Colonic mucosa (tissue), 4 donors: ENCODE measurements at places on chromosomes 4 and X. TPM values are rescaled to one million over a fixed set of nuclear protein-coding genes. Genes with fewer than 3 reads are reported as not detected.

The CCKAR gene
- total RNA-seq: not detected

The ARHGEF38 gene
- 14.8 TPM for total RNA-seq

DNA sequence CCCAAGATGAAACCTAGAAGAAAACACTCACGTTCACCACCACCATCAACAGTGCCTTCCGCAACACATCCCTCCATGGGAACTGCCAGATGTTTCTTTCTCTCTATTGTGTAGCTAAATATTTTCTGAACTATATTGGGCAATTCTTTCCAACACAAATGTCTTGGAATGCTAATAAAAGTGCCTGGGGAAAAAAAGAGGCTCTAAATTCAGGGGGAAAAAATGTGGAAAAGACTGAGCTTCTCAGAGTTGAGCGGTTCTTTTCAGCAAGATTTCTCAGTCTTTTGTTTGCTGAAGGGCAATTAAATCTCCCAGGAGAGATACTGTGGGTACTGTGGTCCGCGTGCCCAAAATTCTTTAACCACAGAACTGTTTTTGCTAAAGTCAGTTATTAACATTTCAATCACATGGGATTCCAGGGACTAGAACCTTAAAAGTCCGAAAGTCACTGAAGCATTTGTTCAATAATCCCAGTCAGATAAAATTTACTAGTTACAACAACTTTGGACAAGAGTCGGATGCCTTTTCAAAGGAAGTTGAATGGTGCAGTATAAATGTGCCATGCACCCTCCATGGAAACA lies 51.9 kb upstream of the DHRSX start:
- H3K36me3 ChIP-seq: no peaks in the 10 kb centered on the region
- H3K4me3 ChIP-seq: no peak overlapping the region
- no peaks in the 10 kb centered on the region for H3K27me3 ChIP-seq
- DNase-seq: no peak
- H3K27ac ChIP-seq: no peak overlapping the region

DNA sequence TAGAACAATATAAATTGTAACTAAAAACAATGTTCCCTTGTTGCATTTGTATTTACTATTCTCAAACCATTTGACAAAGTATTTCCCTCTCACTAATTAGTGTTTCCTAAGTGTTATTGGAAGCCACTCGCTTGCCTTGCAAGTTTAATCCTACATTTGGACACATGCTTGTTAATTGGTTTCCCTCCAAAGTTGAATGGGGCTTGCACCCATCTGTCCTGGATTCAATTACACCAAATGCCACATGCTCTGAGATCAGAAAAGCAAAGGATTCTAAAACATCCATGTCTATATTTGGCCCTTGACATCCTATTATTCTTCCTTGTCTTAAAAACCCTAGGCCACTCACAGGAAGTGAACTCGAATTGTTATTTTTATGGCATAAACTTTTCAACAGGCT lies 146.6 kb downstream of the AMELX start:
- no peaks in the 10 kb centered on the region for H3K4me1 ChIP-seq
- H3K36me3 ChIP-seq: no peaks in the 10 kb centered on the region
- no peaks in the 10 kb centered on the region for H3K27me3 ChIP-seq

DNA sequence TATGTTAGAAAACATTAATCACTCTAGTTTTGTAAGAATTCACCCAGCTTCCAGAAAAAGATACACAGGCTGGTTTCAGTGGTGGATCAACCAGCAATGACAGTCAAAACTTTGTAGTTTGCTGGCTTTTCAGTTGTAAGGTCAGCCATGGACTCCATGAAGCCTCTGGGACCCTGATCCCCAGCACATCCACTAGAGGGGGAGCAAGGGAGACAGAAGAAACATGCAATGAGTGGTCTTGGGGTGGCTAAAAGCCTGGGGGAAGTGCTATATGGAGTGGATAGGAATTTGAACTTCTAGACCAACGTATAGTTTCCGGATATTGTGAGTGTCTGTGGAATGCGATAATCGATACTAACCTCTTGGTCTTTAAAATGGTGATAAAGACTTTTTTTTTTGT lies 72.7 kb downstream of the AFF2 start:
- H3K27ac ChIP-seq: no peak overlapping the region
- no peaks in the 10 kb centered on the region for H3K27me3 ChIP-seq
- H3K4me1 ChIP-seq: no peaks in the 10 kb centered on the region
- no peaks in the 10 kb centered on the region for H3K36me3 ChIP-seq
- no peak for DNase-seq
- no peak overlapping the region for H3K4me3 ChIP-seq
